ENCODE measurements at places on chromosomes 13 and 19.
A peak's percentile ranks its signal among the peaks of the same experiment; 100 is the strongest.

DNA sequence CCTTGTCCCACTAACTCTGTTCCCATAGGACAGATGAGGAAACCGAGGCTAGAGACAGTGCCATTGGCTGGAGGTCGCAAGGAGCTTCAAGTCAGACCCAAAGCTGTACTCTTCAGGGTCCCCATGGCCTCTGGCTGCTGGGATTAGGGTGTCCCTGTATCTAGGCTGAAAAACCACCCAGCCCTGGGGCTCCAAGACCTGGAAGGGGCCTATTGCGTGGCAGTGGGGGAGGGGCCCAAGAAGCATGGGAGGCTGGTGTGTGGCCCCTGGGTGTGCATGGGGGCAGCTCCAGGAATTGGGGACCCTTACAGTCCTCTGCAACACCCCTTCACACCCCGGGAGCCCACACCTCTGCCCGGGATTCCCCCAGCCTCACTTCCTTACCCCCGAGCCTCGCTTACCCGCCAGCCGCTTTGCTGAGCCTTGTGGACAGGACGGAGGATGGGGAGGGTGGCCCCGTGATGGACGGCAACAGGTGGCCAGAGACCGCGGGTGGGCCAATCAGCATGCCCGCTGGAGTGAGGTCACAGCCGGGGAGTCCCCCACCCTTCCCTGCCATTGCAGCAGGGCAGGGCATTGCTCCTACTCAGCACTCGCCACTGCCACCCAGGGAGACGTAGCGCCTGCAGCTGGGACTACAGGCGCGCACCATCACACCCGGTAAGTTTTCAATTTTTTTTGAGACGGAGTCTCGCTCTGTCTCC is at the start of gene JSRP1:
Gene JSRP1 (minus strand): TSS at position 436 of the 704 bp plus-strand sequence. CDS start 1,103 bp downstream, outside the sequence.
- no peak for DNase-seq

DNA sequence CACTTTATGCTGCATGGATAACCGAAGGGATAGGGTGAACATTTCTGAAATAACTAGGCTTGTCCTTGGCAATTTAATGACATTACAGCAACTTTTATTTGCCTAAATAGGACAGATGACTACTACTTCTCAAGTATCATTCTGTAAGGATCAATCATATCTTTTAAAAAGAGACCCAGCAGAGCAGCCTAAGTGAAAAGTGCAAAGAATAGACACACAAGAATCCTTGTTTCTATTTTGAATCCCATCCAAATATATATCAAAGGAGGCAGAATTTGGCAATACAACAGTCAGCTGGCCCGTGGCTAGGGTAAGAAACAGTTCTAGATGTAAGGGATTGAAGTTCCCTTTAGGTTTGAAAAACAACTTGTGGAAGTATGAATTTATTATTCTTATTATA is 6.9 kb downstream of the THSD1 start:
- DNase-seq, result no peak

DNA sequence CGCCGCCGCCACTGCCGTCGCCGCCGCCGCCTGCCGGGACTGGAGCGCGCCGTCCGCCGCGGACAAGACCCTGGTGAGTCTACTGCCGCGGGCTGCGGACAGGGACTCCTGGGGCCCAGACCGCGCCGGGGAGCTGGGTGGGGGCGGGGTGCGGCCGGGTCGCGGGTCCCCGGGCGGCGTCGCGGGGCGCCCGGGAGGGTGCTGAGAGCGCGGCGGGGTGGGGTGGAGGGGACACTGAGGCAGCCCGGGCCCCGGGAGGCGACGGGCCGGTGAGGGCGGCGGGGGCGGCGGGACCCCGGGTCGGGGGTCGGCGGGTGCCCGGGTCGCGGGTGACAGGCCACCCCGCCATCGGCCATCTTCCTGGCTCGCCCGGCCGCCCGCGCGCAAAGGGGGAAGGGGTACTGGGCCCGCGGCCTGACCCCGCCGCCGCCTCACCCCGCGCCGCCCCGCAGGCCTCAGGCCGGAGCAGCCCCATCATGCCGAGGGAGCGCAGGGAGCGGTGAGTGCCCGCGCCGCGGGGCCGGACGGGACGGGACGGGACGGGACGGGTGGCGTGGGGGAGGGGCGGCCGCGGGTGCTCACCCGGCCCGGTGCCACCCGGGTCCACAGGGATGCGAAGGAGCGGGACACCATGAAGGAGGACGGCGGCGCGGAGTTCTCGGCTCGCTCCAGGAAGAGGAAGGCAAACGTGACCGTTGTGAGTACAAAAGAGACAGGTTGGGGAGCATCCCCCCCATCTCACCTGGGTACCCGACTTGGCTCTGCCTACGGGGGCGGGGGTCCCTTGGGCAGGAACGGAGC is 489 bp downstream of the CCNE1 start:
- DNase-seq, result no peak

GRCh38 chr13:58991826-58992477 is 1171.8 kb downstream of the DIAPH3 start:
- no peak for DNase-seq

DNA sequence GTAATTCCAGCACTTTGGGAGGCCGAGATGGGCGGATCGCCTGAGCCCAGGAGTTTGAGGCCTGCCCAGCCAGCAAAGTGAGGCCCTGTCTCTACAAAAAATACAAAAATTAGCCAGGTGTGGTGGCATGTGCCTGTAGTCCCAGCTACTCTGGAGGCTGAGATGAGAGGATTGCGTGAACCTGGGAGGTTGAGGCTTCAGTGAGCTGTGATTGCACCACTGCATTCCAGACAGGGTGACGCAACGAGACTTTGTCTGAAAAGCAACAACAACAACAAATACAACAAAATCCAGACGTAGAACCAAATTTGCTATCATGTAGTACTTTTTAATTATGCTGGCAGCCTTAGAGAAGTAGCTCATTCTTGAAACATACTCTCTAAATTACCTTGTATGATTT is 277.1 kb downstream of the KLF5 start:
- DNase-seq, result no peak

- DNase-seq, result no peak
These were observed 234.6 kb downstream of the FGF9 start for GRCh38 chr13:21905486-21905885.

- DNase-seq, result no peak
These were observed 242.1 kb downstream of the FGF9 start for GRCh38 chr13:21913010-21913409.

GRCh38 chr13:50244713-50245574 is 229.7 kb downstream of the KCNRG start:
- DNase-seq, result peak; percentile 98
